Left forelimb (tissue), 1 donor: ENCODE measurements at places on chromosomes 13 and 19.

DNA sequence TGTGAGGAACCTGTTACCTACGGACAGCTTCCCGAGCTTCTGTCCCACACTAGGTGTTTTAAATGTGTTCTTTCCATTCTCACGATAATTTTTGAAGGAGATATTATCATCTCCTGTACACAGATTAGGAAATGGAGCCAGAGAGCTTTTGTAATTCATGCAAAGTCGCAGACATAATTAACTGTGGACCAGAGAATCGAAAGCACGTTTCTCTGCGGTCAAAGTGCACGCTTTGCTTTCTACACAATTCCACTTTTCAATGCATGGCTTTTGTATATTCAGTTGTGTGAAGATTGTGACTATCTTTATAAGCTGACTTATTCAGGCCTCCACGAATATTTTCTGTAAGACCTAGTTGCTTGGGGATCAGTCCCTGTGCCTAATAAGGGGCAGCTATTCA is 81.7 kb upstream of the SLC10A2 start:
- DNase-seq = no peak

DNA sequence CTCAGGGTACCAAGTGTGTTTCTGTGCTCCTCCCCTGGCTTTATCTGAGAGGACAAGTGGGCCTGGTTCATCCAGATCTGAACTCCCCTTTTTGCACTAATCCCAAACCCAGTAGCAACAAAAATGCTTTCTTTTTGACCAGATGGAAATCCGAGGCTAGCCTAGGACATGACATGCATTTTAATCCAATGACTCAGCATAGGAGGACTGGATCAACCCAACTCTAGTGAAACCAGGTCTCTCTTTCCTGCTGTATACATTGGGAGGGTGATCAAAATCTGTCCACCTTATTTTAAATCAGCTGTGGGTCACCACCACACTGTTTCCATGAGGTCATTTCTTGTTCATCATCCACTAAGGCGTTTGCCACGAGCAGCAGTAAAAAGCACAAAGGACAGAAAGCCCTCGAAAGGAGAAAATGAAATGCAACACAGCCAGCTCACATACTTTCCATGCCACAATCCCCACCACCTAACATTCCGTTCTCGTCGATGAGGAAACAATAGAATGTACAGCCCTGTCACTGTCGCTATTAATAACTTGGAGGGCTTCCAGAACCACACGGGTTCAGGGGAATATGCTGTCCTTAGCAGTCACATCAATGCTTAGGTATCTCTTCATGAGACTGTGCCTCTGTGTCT is 543.0 kb downstream of the IRS2 start:
- DNase-seq = no peak

DNA sequence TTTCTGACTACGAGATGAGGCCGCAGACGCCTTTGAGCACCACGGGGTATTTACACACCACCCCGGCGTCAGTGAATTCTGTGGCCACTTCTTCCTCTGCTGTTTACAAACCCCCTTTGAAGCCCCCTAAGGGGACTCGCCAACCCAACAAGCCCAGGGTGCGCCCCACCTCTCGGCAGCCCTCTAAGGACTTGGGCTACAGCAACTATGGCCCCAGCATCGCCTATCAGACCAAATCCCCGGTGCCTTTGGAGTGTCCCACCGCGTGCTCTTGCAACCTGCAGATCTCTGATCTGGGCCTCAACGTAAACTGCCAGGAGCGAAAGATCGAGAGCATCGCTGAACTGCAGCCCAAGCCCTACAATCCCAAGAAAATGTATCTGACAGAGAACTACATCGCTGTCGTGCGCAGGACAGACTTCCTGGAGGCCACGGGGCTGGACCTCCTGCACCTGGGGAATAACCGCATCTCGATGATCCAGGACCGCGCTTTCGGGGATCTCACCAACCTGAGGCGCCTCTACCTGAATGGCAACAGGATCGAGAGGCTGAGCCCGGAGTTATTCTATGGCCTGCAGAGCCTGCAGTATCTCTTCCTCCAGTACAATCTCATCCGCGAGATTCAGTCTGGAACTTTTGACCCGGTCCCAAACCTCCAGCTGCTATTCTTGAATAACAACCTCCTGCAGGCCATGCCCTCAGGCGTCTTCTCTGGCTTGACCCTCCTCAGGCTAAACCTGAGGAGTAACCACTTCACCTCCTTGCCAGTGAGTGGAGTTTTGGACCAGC is 5.3 kb downstream of the SLITRK5 start:
- no peak for DNase-seq

DNA sequence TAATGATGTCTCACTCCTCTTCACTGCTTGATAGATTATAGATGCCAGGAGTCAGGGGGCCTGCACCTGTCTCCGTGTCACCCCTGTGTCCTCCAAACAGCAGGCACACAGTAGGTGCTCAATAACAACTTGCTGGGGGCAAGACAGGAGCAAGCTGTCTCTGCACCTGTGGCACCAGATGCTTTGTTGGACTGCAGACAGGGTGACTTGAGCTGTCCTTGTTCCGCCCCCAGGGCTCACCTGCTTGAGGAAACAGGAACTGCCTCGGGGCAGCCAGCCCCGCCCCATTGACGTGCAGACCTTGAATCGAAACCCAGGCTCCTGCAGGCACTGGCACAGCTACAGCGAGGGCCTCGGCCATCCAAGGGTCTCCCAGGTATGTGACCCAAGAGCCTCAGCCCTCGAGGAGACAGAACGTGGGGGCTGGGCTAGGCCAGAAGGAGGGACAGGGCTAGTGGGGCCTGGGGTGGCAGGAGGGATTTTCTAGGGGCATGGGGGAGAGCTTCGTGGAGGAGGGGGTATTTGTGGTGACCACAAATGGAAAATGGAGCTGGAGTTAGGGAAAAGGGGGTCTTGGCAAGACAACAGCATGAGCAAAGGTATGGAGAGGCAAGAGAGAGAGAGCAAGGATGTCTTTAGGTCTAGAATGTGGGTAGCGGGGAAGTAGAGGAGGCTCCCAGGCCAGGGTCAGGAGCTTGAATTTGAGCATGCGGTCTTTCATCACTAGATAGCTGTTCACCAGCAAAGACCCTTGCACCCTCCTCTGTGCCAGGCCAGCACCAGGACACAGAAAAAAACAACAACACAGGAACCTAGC is at the start of gene HSH2D:
Gene HSH2D, plus strand, starts transcription at position 287 of the 817 bp plus-strand sequence. CDS start 5,066 bp downstream, outside the sequence.
- no peak for DNase-seq

DNA sequence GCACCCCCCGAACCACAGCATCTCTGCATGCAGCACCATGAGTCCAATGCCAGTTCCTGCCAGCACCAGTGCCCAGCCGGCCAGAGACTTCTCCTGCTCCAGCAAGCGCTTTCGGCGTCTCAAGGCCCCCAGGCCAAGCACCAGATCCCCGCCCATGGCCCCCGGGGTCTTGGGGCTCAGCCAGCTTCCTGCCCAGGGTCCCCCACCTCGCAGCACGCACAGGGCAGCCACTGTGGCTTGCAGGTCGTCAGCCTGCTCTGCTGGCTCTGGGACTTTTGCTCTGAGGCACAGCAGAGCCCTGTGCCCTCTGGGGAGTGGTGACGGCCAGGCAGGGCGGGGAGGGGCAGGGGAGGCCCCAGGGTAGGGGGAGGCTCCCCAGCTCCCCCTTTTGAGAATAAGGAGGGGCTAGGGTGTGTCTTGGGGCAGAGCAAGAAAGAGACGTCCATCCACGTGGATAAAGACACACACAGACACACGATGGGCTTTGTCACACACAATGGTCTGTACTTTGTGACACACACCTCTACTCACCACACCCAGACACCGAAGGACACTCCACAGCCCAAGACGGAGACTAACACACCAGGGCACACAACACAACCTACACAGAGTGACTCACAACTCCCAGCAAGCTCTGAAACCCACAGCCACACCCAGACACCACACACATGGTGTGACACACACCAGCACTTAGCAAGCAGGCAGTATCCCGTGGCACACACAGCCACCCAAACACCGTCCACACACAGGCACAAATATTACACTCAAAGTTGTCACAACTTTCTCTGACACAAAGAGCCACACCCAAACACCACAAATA is at the start of gene KCNN4:
Gene KCNN4, minus strand, starts transcription at position 268 of the 820 bp plus-strand sequence. Its CDS starts 112 bp downstream, at position 156.
- no peak for DNase-seq

DNA sequence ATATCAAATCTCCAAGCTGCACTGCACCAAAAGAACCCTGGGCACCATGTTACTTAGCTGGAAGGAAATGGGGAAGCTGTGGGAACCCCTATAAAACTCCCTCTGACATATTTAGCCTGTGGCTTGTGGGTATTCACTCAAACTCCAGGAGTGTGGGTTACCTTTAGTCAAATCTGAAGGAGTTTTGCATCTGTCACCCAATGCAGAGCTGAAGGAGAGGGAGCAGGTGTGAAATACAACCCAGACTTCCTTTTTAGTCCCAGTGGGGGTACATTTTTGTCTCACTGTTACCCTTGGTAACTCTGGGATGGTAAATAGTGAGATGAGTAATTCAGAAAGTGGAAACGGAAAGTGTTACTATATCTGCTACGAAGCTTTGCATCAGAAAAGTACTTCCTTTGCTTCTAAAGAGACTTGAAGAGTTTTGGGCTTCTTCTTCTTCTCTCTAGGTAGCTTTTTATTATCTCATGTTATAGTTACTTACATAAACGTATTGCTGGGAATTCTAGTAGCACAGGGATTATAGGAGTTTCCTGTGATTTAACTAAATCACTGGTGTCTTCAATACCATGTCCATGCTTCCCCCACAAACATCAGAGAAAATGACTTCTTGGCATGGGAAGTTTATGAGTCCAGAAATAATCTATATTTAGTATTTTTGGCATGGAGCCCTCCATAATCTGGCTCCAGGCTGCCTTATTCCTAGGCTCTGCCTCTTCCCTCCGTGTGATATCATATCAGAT is 105.9 kb downstream of the AKAP11 start:
- DNase-seq = no peak

DNA sequence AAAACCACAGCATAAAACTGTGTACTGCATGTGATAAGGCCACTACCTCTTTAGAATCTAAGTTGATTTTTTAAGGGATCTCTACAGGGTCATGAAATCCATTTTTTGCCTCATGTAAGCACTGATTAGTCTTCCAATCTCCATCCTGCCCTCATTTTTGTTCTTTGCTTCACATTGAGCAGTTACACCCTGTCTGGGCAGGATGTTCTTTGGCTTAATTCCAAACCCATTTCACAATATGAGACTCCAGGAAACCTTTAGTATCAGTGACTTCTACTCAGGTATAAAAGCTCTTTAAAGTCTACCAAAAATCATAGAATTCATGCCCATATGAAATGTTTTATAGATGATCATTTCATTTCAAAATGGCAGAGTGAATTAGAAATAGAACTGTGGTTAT is 592.6 kb downstream of the TBC1D4 start:
- DNase-seq = no peak

DNA sequence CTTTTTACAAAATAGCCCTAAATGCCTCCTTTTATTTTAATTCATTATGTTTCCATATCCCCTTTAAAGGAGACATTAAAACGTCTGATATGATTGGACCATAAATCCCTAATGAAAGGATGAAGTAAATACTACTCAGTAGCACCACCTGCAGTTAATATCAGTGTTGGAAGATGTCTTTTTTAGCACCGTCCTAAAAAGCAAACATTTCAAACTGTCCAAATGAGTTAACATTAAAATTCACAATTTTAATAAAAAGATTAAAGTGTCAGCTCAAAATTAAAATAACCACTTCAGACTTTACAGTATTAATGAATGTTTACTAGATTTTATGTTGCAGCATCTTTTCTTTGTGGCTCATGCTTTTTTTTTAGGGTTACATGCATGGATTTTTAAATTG is 12.3 kb downstream of the ZNF507 start:
- DNase-seq = no peak

DNA sequence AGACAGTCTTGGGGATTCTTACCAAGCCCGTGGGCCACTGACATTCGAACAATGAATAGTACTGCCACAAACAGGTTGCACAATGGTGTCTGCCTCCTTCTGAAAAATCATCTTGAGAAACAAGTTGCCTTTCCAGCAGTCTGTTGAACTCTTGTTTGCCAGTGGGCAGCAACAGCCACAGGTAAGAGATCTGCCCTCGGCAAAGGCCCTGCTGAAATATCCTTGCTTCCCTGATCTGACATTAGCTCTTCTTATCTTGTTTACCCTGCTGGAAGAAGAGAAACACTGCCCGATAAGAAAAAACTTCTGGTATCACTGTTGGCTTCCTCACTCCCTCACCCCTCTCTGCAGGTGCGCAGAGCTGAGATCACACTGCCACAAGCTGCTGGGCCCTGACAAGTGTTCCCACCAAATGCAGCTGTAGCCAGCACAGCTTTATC is 2.0 kb downstream of the DOCK9 start:
- DNase-seq = no peak

DNA sequence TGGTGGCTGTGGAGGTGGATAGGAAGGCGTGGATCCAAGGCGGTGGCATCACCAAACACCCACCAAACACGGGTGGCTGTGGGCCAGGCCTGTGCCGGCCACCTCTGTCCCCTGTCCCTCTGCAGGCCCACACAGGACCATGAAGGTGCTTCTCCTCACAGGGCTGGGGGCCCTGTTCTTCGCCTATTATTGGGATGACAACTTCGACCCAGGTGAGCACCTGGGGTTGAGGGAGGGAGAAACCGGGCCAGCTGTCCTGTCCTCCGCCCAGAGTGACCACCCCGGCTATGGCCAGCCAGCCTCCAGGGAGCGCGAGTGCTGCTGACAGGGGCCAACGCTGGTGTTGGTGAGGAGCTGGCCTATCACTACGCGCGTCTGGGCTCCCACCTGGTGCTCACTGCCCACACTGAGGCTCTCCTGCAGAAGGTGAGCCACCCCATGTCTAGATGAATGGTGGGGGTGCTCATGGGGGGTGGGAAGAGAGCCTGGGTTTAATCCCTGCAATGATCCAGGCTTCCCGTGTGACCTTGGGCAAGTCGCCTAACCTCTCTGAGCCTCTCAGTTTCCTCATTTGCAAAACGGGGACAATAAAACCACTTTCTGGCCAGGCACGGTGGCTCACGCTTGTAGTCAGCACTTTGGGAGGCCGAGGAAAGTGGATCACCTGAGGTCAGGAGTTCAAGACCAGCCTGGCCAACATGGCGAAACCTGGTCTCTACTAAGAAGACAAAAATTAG is 4.0 kb downstream of the HSD11B1L start:
- no peak for DNase-seq

GRCh38 chr13:38167164-38167822 is 182.4 kb upstream of the UFM1 start:
- no peak for DNase-seq

DNA sequence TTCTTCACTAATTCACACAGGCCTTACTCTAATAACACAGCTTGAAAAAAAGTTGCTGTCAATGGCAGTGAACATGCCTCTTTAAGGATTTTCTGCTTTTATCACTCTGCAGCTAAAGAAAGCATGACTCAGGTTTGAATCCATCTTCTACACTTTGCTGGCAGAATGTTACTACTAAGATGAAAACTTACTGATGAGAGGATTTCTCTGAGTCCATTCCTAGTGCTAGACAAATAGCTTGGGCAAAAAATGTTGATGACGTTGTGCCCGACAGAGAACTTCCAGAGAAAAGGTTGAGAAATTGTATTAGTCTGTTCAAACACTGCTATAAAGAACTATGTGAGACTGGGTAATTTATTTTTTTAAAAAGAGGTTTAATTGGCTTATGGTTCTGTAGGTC is 572.0 kb downstream of the IRS2 start:
- no peak for DNase-seq

- no peak for DNase-seq
Measured at GRCh38 chr13:25744178-25744577, 307.6 kb downstream of the SHISA2 start.
